ENCODE measurements at places on chromosomes 3 and 15.

- no peak for DNase-seq
- no peaks in the 10 kb centered on the region for H3K4me1 ChIP-seq
- no peaks in the 10 kb centered on the region for H3K27me3 ChIP-seq
- no peaks in the 10 kb centered on the region for H3K36me3 ChIP-seq
- no peak overlapping the region for H3K4me3 ChIP-seq
Measured at GRCh38 chr3:98824256-98824655, 61.1 kb downstream of the ST3GAL6 start.

DNA sequence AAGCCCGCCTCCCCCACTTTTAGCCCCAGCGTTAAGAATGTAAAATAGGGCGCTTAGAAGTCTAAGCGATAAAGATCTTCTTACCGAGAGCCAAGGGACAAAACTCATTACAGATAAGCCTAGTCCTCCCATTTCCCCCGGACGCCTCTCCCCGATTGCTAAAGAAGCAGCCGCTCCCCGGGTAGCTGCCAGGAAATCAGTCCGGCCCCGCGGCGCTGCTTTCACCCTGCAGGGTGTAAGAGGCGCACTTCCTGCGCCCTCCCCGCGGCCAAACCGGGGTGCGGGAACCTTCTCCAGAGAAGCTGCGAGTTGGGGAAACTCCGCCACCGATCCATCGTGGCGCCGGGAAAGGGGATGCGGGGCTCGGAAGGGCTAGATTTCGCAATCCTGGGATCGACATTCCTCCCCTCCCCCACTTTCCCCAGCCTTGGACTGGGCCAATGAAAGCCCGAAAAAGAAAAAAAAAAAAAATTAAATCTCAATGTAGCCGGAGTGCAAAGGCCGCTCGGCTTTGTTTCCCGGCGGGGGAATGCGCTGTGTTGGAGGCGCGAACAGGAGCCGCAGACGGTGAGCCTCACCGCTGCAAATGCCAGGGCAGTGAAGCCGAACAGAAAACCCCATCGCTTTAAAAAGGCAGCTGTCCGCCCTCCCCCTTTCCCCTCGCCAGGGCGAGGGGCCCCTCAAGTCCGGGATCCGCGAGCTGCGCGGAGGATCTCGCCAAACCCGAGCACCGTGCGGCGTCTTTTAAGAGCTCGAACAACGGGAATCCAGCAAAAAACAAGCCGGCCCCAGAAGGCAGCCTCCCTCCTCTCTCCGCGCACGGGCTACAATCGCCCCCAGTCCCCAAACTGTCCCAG is 626 bp upstream of the PTPRG start:
- peak; percentile 56 for DNase-seq
- H3K4me1 ChIP-seq, result peaks cover 10% of the 10 kb centered on the region
- H3K4me3 ChIP-seq, result peak overlapping the region; percentile 78

DNA sequence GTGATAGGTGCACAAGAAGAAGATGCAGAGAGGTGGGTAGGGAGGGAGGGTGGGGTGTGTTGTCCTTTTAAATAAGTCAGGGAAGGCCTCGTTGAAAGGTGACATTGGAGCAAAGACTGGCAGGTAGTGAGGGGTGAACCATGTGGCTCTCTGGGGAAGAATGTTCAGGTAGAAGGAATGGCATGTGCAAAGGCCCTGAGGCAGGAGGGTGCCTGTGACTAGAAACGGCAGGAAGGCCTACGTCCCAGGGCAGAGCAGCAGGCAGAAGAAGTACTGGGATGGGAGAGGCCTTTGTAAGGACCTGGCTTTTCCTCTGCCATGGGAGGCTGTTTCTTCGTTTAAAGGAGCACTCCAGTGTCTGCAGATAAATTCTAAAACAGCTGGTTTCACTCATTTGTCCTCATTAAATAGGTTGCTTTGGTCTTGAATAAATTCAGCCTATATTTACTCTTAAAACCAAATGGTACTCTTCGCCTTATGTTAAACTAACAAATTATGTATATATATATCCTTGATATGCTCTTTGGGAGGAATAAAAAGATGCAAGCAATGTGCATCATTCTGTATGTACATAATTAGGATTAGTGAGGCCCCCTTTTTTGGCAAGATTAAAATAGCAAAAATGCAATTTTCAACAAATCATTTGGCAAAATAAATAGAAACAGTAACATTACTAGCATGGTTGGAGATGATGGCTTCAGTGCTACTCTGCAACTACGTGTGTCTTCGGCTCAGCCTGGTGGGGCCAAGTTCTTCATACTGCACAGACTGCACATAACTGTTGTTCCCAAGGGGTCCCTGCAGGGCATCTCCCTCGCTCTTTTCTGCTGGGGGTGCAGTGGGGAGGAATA is 151.4 kb downstream of the KLF13 start:
- peaks cover 36% of the 10 kb centered on the region for H3K36me3 ChIP-seq
- H3K27ac ChIP-seq, result no peak overlapping the region
- DNase-seq, result no peak

GRCh38 chr15:75059607-75060006 is 36.2 kb downstream of the PPCDC start:
- DNase-seq, result no peak
- peaks cover 10% of the 10 kb centered on the region for H3K36me3 ChIP-seq
- H3K4me1 ChIP-seq, result peaks cover 22% of the 10 kb centered on the region
- no peak overlapping the region for H3K4me3 ChIP-seq
- H3K27ac ChIP-seq, result no peak overlapping the region

GRCh38 chr3:46301122-46301835 is 52.6 kb upstream of the CCR2 start:
- DNase-seq, result peak; percentile 24
- peaks cover 20% of the 10 kb centered on the region for H3K36me3 ChIP-seq
- H3K4me1 ChIP-seq, result peaks cover 66% of the 10 kb centered on the region
- H3K27ac ChIP-seq, result peak overlapping the region; percentile 87
- H3K27me3 ChIP-seq, result peaks cover 19% of the 10 kb centered on the region
- H3K4me3 ChIP-seq, result no peak overlapping the region

- no peaks in the 10 kb centered on the region for H3K4me1 ChIP-seq
- no peak overlapping the region for H3K4me3 ChIP-seq
- peaks cover under 1% of the 10 kb centered on the region for H3K27me3 ChIP-seq
- H3K27ac ChIP-seq, result no peak overlapping the region
Measured at GRCh38 chr3:194577986-194578905, 55.0 kb downstream of the TMEM44 start.

DNA sequence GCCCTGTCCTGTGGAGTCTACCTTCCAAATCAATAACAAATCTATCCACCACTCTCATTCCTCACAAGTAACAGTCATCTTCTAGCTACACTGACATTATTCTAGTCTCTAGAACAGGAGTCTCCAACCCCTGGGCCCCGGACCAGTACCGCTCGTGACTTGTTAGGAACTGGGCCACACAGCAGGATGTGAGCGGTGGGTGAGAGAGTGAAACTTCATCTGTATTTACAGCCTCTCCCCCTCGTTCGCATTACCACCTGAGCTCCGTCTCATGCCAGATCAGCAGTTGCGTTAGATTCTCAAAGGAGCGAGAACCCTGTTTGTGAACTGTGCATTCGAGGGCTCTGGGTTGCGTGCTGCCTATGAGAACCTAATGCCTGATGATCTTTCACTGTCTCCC is 31.9 kb downstream of the ROBO2 start:
- no peak overlapping the region for H3K27ac ChIP-seq
- no peaks in the 10 kb centered on the region for H3K36me3 ChIP-seq
- H3K27me3 ChIP-seq, result no peaks in the 10 kb centered on the region
- no peak for DNase-seq
- no peak overlapping the region for H3K4me3 ChIP-seq

GRCh38 chr3:97960993-97961766 is 11.1 kb downstream of the RIOX2 start:
- peaks cover 65% of the 10 kb centered on the region for H3K36me3 ChIP-seq
- H3K27ac ChIP-seq, result no peak overlapping the region
- H3K4me3 ChIP-seq, result no peak overlapping the region
- H3K27me3 ChIP-seq, result no peaks in the 10 kb centered on the region
- DNase-seq, result no peak

- no peak overlapping the region for H3K4me3 ChIP-seq
- no peaks in the 10 kb centered on the region for H3K27me3 ChIP-seq
- no peak for DNase-seq
Measured at GRCh38 chr3:178297740-178298139, 238.5 kb upstream of the KCNMB2 start.

DNA sequence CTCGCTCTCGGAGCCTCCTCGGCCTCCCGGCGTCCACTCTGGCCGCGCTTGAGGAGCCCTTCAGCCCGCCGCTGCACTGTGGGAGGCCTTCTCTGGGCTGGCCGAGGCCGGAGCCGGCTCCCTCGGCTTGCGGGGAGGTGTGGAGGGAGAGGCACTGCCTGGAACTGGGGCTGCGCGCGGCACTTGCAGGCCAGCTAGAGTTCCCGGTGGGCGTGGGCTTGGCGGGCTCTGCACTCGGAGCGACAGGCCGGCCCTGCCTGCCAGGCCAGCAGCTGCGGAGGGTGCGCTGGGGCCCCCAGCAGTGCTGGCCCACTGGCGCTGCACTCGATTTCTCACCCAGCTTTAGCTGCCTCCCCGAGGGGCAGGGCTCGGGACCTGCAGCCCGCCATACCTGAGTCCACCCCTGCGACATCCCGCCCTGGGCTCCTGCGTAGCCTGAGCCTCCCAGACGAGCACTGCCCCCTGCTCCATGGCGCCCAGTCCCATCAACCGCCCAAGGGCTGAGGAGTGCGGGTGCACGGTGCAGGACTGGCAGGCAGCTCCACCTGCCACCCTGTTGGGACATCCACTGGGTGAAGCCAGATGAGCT is 765.0 kb downstream of the IGSF11 start:
- DNase-seq, result no peak
- no peak overlapping the region for H3K4me3 ChIP-seq
- H3K27ac ChIP-seq, result no peak overlapping the region
- no peaks in the 10 kb centered on the region for H3K4me1 ChIP-seq

DNA sequence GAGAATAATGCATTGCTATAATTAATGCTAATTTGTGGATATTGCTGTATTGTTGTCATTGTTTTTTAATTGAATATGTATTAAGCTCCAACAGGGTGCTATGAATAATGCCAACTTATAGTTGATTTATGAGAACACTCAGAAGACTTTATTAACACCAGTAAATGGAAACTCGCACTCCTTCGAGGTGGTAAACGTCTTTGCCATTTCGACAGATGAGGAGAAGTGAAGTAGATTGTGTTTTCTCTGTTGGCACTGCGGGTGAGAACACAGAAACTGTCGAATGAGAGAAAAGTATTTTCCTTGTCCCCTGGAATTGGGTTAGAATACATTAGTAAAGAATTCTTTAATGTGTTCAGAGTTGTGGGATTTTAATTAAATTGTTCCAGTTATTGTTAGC is 354.5 kb downstream of the LPP start:
- no peak overlapping the region for H3K27ac ChIP-seq
- DNase-seq, result no peak
- H3K27me3 ChIP-seq, result no peaks in the 10 kb centered on the region
- H3K36me3 ChIP-seq, result peaks cover 26% of the 10 kb centered on the region
